ENCODE measurements at places on chromosomes 5 and 9.

- DNase-seq, result no peak
These were observed 216.9 kb downstream of the AUH start for GRCh38 chr9:91144769-91145168.

GRCh38 chr9:72315089-72315509, 49.9 kb downstream of the ZFAND5 start:
- no peak for DNase-seq

DNA sequence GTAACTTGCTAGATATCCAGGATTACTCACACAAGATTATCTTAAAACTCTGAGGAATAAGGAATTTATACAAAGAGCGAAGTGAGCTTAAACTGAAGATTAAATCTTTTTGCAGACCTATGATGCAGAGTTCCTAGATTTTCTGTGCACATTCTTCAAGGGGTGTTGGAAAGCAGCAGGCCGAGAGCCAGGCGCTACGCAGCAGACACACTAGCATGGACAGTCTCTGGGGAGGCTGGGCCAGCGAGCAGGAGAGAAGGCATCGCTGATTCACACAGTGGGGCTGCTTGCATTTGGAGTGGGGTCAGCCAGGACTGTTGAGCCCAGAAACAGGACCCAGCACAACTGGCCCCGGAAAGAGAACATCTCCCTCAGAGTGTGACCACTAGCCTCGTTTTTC, 136.3 kb downstream of the ADAMTS16 start:
- no peak for DNase-seq

GRCh38 chr9:85647571-85647970, 94.2 kb downstream of the AGTPBP1 start:
- DNase-seq, result no peak

- DNase-seq, result peak; percentile 54
These were observed 7.9 kb upstream of the IER5L start for GRCh38 chr9:129185991-129186390.

DNA sequence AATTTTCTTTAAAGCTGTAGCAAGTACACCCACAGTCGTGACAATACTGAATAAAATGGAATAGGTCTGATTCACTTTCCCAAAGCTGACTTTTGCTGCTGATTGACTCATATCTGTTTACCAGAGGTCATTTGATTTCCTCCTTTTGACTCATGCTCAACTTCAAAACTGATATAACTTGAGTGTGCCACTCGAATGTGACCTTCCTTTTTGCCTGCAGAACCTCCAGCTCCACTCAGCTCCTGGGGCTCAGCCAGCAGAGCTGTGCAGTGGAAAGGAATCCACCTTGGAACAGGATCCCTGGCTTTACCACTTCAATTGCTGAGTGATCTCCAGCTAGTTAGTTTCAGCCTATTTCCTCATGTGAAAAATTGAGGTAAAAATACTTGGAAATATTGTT, 84.1 kb downstream of the FEM1C start:
- DNase-seq, result peak; percentile 36

DNA sequence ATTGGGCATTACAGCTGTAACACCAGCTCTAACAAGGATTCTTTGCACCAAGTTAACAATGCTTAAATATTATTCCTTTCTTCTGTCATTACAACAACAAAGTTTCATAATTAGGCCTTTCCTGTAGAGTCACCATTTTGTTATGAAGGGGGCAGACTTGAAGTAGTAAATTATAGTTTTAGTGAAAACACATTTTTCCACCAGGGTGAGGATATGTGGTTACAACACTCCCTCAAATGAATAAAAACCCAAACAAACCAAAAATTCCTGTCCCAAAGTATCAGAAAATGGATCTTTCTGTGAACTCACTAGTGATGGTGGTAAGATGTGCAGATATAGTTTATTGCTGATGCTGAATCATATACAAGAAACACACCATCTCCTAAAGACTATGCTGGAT, 250.5 kb upstream of the TUT7 start:
- DNase-seq, result no peak

- no peak for DNase-seq
These were observed 39.9 kb upstream of the ZSWIM6 start for GRCh38 chr5:61292062-61292657.

GRCh38 chr5:167840527-167841130, 450.8 kb upstream of the WWC1 start:
- DNase-seq, result no peak

GRCh38 chr5:151110992-151111391, 30.2 kb upstream of the TNIP1 start:
- no peak for DNase-seq

GRCh38 chr5:29054282-29054681, 2015.9 kb upstream of the CDH9 start:
- DNase-seq, result no peak

DNA sequence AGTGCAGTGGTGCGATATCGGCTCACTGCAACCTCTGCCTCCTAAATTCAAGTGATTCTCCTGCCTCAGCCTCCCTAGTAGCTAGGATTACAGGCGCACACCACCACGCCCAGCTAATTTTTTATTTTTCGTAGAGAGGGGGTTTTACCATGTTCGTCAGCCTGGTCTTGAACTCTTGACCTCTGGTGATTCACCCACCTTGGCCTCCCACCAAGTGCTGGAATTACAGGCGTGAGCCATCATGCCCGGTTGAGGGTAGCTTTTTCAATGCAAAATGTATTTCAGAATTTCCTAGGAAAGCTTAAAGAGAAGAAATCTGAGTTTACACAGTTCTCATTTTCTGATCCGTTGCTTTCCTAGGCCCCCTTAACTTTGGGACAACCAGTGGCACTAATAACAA, 15.7 kb downstream of the BDP1 start:
- no peak for DNase-seq

- DNase-seq, result peak; percentile 42
These were observed 381.8 kb downstream of the ADGRV1 start for GRCh38 chr5:90940227-90940995.

DNA sequence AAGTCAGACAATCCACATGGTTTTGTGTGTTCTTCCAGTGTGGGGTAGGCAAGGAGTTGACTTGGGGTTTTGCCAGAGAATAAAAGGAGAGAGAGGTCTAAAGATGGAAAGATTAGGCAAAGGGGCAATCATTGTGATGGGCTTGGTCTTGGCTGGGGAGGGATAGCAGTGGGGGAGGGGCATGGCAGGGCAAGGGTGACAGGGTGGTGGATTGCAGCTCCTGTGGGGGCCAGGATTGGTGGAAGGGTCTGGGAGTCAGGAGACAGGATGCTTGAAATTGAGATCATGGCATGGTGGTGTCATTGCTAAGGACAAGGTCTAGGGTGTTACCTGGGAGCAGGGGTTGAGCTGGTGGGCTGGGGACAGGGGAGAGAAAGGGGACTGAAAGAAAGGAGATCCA, 57.6 kb downstream of the ZNF618 start:
- no peak for DNase-seq

DNA sequence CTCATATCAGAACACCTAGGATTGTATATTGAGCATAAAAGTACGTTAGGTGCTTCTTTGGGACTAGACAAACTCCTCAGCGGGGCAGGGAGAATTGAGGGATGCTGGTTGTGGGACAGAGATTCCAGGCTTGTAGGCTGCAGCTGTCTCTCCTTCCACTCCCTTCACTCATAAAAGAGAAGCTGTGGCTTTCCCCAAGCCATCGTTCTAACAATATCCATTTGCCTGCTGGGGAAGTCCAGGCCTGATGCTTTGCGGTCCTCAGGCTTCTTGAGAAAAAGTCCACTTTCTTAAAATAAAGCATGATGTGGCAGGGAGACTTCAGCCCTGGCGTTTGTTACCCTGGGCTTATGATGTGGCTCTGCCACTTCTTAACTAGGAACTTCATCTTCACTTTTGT, 129.3 kb upstream of the OSMR start:
- DNase-seq, result no peak

DNA sequence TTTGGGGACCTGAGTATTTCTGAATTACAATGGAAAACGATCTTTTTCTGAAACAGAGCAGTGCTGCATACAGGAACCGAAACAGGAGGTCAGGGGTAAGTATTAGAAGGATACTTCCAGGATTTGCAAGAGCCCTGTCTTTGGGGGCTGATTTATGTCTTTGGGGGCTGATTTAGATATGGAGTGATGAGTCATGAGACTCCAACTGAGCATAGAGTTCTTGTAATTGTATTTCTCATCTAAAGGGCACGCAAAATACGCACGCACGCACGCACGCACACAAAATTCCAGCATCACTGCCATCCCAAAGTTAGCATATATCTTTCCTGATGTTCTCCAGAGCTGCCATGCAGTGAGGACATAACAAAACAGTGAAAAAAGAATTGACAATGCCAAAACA, 414.8 kb upstream of the CCNH start:
- DNase-seq, result no peak

DNA sequence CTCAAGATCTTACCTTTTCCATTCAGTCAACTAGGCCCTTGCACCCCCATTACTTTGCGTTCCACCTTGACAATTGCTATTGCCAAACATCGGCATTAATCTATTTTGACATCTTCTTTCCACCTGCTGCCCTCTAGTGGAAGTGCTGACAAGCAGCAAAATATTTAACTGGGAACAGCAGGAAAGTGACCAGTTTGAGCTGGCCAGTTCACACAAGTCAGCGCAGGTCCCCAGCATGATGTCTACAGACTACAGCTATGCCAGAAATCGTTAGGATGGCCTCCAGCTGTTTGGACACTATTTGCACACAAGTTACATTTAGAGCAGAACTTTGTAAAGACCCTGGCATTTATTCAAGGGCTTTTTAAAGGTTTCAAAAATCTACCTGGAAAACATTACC, 160.1 kb downstream of the GHR start:
- peak; percentile 33 for DNase-seq

- DNase-seq, result no peak
These were observed 117.5 kb upstream of the OR13F1 start for GRCh38 chr9:104386425-104387069.

DNA sequence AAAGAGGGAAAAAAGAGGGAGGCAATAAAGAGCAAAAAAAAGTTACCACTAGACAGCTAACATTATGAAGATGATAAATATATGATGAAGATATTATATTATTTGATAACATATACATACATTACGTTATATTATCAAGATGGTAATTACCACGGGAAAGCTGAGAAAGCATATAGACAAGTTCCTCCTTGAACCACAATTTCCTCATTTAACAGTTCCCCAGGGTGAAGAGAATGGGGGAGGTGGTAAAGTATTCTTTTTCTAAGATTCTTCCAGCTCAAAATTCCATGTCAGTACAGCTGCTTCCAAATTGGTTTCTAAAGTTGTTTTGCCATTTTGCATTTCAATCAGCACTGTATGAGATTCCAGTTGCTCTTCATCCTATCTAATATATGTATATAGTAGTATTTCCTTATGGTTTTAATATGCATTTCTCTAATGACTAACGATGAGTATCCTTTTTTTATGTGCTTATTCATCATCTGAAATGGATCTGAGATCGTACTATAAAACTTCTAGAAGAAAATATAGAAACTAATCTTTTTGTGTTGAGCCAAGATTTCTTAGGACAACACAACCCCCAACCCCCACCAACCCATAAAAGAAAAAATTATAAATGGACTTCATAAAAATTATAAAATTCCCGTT, 49.5 kb upstream of the C9orf72 start:
- no peak for DNase-seq

DNA sequence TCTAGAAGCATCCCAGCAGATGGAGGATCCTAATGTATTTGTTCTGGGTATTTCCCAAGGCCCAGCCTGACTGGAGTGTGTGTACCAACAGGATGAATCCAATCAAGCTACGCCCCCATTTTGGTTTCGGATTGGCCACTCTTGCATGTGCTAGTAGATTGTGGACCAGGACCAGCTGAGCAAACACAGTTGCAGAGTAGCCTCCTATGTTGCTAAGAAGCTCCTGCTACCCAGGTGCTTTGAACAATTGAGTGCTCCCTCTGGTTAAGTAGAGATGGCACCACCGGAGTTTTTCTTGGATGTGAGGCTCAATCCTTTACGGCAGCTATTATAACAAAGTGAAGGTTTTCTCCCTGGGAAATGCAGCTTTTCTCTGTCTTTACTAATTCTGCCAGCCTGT, 204.5 kb downstream of the NTRK2 start:
- DNase-seq, result no peak

- DNase-seq, result no peak
These were observed 21.1 kb downstream of the CLPTM1L start for GRCh38 chr5:1323803-1324173.

DNA sequence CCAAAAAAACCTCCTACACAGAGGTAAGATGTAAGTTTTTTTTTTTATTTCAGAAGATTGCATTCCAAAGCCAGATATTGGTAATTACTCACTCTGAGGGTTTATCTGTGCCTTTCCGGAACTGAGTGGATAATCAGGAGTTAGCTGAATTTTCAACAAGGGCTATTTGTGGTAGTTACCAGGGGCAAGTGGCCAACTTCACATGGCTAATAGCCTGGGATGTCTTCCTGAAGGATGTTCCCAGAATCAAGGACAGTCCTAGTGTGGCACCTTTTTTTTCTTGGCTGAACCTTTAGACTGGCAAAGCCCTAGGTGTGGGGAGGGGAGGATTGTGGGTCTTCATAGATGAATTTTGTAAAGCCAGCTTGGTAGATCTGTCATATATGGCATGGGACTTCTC, 7.1 kb downstream of the LARP1 start:
- DNase-seq, result no peak

DNA sequence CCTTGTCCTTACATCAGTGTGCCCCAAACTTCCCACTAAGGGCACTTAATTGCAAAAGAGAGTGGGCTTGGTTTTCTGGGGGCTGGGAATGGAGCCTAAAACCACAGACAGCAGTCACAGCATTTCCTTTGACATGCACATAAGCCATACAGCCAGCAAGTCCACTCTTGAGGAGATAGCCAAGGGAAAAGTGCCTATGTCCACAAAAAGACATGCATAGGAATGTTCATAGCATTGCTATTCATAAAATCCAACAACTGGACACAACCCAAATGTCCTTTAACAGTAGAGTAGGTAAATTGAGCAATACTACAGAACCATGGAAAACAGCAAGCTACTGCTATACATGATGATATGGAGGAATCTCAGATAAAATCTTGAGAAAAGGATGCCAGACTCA, 11.7 kb upstream of the FAT2 start:
- DNase-seq, result no peak

DNA sequence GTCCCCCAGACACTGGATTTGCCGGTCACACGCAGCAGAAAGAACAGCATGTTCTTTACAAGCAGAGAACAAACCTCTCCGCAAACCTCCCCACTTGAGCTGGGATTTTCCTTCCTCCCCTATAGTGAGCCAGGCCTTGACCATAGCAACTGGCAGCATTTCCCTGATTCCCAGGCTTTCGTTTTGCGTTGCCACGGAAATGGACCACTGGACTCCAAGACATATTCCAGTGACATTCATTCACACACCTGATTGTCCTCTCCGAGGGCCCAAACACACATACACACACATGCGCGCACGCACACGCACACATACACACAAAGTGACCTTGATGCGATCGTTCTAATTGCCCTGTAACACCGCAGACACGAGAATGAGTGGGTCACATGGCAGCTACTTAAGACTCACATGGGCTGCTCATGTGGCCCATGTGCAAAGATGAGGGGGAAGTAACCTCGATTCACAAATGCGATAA, 80.9 kb upstream of the CPEB4 start:
- DNase-seq, result no peak
